SK-N-MC (cell line): ENCODE measurements at places on chromosomes 7 and 10.

- DNase-seq = no peak
Observed at GRCh38 chr10:51896849-51897248, 197.5 kb upstream of the CSTF2T start.

GRCh38 chr7:125061776-125062397 lies 132.3 kb upstream of the POT1 start:
- no peak for DNase-seq

DNA sequence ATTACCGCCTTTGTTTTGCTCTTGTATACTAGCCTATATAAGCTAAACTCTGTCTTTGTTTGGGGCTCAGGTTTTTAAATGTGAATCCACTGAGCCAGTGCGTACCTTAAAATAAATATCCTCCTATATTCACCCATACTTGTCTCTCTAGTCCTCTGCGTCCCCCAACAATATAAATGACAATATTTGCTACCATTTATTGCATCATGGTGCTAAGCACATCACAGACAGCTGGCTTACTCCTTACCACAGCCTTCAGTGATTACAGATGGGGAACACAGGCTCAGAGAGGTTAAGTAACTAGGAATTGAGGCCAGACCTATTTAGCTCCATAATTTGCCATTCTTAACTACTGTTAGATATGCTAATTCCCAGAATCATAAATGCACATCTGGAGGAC lies 3.4 kb upstream of the ADCK2 start:
- DNase-seq = no peak

- peak; percentile 16 for DNase-seq
Observed at GRCh38 chr7:123966936-123967335, 41.9 kb downstream of the SPAM1 start.

DNA sequence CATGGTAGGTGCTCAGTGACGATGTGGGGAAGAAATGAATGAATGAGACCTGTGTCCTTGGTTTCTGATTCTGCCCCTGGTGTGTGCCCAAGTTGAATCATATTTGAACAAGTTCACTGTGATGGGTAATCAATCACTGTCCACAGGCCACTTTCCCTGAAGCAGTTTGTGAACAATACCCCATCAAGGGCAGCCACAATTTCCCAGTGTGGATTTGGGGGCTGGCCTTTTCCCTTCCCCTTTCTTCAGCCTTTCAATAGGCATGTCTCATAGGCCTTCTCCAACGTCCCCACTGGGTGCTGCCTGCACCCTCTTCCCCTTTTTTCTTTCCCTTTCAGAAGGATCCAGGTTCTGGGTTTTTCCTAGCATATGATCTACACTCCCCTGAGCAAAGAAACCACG lies 64.7 kb downstream of the CREB5 start:
- DNase-seq = no peak

DNA sequence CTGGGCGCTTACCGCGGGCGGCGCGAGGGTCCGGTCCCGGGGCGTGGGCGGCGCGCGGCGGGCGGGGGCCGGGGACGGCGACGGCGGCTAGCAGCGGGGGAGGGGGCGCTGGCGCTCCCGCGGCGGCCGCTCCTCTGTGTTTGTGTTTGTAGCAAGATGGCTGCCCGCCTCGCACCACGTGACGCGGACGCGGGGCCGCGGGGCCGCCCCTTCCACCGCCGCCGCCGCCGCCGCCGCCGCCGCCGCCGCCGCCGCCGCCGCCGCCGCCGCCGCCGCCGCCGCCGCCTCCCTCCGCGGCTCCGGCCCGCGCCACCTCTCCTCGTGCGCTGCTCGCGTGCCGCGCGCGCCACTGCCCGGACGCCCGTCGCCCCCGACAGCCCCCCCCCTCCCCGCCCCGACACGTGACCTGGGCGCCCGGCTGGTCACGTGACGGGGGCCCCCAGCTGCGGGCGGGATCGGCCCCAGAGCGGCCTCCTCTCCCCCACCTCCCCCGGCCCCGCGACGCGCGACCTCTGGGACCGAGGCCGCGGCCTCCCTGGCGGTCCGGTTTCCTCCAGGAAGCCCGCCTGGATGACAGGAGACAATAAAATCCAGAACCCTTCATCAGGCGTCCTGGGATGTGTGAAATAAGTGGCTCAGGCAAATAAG lies at the start of gene GIGYF1:
Gene GIGYF1 (minus strand): TSS at position 153 of the 648 bp plus-strand sequence. CDS start 6,012 bp downstream, outside the sequence.
- DNase-seq = no peak

- no peak for DNase-seq
Observed at GRCh38 chr7:155455776-155456737, 1.9 kb upstream of the EN2 start.

DNA sequence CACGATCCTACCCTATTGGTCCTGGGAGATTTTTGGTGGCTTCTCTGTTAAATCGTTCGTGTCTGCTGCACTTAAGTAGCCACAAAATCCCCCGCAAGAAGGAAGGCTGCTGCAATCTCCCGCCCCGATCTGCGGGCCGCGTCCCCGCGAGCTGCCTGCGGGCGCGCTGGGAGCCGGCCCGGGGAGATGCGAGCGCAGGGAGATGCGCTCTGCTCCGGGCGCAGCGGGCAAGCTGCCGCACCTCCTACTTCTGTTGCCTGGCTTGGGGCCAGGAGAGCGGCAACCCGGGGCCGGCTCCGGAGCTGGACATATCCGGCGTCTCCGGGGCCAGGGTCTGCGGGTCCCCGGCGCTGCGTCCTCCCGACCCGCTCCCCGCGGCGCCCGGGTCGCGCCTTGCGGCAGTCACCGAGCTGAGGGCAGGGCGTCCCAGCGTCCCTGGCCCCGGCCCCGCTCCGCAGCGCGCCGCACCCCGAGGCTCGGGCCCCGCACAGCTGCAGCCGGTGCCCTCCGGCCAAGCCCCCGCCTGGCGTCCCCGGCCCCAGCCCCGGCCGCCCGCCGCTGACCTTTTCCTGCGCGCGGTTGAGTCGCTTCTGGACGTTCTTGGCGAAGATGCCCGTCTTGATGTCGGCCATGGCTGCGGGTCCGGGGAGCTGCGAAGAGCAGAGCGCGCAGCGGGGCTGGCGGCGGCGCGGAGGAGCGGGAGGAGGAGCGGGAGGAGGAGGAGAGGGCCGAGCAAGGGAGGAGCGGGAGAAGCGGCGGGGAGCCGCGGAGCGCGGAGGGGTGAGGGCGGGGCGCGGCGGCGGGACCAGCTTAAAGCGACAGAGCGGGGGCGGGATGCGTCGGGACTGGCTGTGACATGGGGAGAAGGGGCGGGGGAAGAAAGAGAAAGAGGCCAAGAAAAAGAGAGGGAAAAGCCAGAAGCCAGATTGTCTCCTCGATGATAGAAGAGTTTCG lies at the start of gene AMPH:
Gene AMPH (minus strand): TSS at position 654 of the 954 bp plus-strand sequence. CDS start 22 bp downstream, at position 632.
- no peak for DNase-seq

DNA sequence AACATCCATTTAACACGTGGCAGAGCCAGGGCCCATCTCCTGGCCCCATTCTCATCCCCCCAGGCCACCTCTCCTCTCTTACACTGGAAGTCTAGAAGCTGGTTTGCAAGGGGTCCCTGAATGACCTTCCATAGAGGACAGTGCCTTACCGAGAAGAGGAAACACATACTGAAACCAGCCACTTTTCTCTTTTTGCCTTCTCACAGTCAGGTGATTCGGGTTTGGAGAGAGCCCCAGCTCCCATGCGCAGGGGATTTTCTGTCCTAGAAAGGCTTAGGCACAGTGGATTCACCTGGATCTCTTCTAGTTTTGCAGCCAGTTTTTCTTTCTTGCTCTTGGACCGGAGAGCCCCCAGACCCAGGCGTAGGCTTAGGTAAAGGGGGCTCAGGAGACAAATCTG lies 334.1 kb upstream of the C7orf33 start:
- DNase-seq = no peak

DNA sequence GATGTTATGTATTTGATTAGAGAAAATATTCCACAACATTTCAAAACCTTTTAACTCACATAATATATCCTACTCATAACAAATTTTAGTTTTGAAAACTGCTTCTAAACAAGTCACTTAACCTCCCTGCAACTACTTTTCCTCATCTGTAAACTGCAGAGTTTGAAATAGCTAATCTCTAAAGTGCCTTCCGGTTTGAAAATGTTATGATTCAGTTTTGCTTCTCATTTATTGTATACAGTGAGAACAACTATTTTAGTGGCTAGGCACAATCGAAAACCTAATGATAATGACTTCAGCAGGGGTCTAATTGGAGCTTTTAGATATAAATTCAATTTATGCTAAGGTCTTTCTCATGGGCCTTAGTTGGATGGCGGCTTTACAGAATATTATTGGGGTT lies 30.7 kb upstream of the TEX47 start:
- DNase-seq = no peak

GRCh38 chr7:152899004-152899403 lies 139.5 kb downstream of the ACTR3B start:
- no peak for DNase-seq

- no peak for DNase-seq
Observed at GRCh38 chr10:104043185-104043830, 42.4 kb downstream of the COL17A1 start.

GRCh38 chr7:40983111-40983510 lies 719.8 kb downstream of the INHBA start:
- DNase-seq = no peak

DNA sequence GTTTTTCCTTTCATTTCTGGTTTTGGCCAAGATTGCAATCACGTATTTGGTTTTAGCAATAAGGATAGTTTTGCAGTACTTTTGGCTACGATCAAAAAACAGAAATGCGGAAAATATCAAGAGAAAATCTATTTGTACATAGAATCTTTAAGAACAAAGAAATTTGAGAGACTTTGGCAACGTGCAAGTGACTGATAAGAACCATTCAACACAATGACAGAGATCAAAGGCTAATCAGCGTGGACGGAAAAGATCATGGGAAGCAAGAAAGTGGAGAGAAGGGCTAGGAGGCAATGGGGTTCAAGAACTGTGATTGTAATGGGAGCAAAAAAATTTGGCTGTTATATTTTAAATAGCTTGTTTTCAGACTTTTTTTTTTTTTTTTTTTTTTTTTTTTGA lies 16.2 kb upstream of the LRRN3 start:
- no peak for DNase-seq
